ENCODE measurements at places on chromosomes 6 and 20.

GRCh38 chr6:56699066-56699654 is 56.5 kb upstream of the DST start:
- DNase-seq: no peak

DNA sequence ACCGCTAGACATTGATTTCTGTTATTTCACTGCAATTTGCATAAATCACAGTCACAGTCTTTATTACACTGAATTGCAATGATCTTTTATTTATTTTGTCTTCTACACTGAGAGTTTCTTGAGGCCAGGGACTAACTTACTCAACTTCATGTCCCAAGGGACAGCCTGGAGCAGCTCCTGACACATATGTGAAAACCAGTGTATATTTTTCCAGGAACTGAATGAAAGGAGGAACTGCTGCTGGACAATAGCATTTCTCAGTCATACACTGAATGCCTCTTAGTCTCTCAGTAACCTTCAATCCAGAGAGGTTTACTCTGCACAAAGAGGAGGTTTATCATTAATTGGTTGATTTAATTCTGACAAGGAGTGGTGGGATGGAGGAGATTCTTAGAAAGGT is 5.9 kb downstream of the F13A1 start:
- no peak for DNase-seq

GRCh38 chr6:108594640-108595039 is 33.9 kb downstream of the FOXO3 start:
- no peak for DNase-seq

DNA sequence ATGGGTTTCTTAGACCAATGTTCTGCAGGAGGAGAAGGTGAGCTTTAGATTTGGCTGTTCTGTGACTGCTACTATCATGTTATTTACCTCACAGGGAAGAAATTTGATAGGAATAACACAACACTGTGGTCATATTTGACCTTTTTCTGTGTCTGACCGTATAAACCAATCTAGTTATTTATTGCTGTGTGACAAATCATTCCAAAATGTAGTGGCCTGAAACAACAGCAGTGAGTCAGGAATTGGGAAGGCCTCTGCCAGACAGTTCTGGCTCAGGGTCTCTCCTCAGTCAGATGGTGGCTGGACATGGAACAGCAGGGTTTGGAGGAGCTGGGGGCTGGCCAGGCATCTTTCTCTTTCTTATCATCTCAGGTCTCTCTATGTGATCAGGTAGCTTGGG is 33.0 kb downstream of the RIPOR2 start:
- DNase-seq: no peak

GRCh38 chr6:118896339-118897136 is 2.6 kb downstream of the ASF1A start:
- DNase-seq: no peak

GRCh38 chr6:25447570-25447929 is 168.4 kb downstream of the CARMIL1 start:
- no peak for DNase-seq

GRCh38 chr6:154341336-154341735 is 15.3 kb downstream of the IPCEF1 start:
- no peak for DNase-seq

GRCh38 chr6:17429383-17430061 is 36.1 kb downstream of the CAP2 start:
- no peak for DNase-seq

DNA sequence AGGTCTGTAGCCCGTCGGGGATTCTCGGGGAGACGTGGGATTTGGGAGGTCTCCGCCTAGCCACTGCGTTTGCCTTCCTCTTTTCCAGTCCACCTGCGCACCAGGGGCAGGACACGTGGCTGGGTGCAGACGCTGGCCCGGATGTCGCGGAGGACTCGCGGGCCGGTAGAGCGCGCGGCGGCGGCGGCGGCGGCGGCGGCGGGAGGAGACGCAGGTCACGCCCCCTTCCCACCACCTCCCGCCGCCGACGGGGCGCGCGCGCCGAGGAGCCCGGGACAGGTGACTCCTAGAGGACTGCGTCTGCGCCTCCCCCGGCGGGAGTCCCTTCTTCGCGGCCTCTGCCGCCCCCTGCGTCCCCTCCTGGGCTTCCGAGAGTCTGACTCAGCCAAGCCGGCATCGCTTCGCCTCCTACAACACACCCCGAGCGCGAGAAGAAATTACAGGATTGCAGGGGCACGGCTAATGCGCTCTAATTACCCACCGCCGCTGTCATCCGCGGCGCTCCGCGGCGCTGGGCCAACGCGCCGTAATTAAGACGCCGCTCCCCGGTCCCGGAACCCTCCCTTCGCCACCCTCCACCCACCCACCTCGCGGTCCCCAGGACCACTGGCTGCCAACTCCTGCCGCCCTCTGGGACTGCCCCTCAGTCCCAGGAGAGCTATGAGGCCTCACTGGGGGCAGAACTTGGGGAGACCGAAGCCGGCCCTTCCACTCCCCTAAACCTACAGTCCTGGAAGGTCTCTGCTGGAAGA is 124.5 kb downstream of the MRPL14 start:
- peak; percentile 42 for DNase-seq

- DNase-seq: no peak
Observed at GRCh38 chr6:139640921-139641320, 266.5 kb upstream of the CITED2 start.

- no peak for DNase-seq
Observed at GRCh38 chr20:7971536-7972280, 31.4 kb upstream of the HAO1 start.

DNA sequence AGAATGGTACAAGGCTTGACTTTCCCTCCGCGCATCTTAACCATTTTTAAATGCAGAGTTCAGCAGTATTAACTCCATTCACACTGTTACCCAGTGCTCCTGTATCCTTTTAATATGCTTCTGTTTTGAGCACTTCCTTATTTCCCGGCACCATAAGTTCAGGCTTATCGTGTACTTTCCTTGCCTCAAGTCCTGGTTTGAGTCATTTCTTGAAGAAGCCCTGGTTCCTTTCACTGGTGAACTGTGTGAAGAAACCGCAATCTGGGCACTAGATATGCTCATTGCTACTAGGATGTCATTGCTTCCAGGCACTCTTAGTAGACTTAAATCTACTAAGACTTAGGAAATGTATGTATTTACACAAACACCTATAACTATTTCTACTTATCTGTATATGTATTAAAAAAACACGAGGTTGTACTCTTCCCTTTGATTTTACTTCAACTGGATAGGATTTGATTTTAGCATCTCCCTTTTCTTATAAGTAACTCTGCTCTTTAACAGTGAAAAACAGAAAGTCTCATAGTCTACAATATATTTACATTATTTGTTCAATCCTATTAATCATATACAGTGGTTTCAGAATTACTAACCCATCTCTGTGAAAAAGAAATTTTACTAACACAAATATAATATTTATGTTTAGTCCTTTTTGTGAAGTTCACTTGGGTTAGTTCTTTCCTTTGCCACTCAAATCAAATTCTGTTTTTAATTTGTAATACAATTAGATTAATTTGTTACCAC is 135.5 kb downstream of the CDKAL1 start:
- no peak for DNase-seq

DNA sequence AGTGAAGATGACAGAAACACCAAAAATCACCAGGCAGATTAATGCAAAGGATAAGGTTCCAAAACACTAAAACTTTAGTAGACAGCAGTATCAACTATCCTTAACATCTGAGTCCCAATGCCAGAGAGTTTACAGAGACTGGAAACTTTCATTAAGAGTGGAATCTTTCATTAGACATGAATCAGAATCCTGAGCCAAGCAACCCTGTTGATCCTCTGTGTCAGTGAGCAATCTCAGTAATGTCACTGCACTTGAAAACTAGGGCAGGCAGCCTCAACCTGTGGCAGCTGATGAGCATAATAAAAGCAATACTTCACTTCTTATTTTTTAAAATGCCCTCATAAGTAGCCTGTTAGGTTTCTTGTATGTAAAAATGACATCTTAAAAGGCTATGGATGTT is 252.8 kb upstream of the PLN start:
- no peak for DNase-seq

GRCh38 chr6:124443541-124443940 is 518.7 kb upstream of the RNF217 start:
- no peak for DNase-seq

DNA sequence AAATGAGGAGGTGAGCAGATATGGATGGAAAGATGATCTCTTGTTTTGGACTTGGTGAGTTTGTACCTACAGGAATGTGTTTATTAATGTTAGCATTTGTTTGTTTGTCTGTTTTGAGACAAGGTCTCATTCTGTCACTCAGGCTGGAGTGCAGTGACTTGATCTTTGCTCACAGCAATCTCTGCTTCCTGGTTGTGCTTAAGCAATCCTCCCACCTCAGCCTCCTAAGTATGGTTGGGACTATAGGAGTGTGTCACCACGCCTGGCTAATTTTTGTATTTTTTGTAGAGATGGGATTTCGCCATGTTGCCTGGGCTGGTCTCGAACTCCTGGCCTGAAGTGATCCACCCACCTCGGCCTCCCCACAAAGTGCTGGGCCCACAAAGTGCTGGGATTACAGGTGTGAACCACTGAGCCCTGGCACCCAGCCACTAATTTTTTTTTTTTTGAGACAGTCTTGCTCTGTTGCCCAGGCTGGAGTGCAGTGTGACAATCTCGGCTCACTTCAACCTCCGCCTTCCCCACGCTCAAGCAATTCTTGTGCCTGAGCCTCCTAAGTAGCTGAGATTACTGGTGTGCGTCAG is 7.1 kb downstream of the CASP8AP2 start:
- DNase-seq: no peak

DNA sequence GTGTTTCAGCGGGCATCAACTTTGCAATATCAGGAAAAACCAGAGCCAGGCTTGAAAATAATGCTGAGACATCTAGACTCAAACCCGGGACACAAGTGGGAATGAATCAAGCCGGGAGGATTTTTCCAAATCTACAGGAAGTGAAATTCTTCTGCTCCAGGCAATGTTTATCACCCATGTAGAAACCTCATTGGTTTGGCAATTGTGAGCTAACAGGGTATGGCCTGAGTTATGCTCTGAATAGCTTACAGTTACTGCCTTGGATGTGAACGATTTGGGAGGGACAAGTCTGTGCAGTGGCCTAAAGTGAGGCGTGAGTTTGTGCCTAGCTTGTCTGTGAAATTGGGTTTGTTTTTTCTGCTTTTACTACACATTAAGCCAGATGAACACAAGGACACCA is 87.4 kb downstream of the PCSK2 start:
- DNase-seq: no peak

GRCh38 chr20:10639737-10640556 is 33.9 kb downstream of the JAG1 start:
- no peak for DNase-seq

- no peak for DNase-seq
Observed at GRCh38 chr6:147510929-147511590, 2.6 kb downstream of the SAMD5 start.

- DNase-seq: no peak
Observed at GRCh38 chr20:4087923-4088322, 72.6 kb upstream of the RNF24 start.

DNA sequence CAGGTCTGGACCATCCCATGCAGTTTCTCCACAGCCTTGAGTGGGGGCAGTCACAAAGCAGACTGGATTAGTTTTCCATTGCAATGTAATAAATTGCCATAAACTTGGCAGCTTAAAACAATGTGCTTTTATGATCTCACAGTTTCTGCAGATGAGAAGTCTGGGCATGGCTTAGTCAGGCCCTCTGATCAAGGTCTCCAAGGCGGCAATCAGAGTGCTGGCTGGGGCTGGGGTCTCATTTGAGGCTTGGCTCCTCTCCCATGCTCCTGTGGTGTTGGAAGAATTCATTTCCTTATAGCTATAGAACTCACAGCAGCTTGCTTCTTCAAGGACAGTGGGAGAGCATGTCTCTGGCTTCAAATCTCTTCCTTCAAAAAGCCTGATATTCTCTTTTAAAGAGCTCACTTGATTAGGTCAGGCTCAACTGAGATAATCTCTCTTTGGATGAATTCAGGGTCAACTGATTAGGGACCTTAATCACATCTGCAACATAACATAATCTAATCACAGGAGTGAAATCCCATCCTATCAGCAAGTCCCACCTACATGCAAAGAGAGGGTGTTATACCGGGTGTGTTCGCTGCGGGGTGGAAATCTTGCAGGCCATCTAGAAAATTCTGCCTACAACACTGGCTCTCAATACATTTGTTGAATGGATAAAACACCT is 77.4 kb upstream of the SULF2 start:
- DNase-seq: no peak

GRCh38 chr6:26271668-26272024 is 93.4 kb upstream of the BTN3A2 start:
- no peak for DNase-seq

DNA sequence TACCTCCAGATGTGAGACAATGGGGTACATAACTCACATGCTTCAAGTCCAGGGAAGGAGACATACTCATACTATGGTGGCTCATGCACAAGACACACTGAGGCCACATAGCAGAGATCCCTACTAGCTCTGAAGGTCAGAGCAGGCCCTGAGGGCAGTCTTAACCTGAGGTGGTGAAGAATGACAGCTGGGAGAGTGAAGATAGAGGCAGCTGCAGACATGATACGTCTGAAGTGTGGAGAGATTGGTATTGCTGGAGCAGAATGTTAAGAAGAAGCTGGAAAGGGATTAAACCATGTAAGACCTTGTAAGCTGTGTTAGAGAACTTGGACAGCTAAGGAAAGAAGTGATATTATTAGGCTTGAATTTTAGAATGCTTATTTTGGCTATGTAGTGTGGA is 32.9 kb downstream of the PGM3 start:
- no peak for DNase-seq

DNA sequence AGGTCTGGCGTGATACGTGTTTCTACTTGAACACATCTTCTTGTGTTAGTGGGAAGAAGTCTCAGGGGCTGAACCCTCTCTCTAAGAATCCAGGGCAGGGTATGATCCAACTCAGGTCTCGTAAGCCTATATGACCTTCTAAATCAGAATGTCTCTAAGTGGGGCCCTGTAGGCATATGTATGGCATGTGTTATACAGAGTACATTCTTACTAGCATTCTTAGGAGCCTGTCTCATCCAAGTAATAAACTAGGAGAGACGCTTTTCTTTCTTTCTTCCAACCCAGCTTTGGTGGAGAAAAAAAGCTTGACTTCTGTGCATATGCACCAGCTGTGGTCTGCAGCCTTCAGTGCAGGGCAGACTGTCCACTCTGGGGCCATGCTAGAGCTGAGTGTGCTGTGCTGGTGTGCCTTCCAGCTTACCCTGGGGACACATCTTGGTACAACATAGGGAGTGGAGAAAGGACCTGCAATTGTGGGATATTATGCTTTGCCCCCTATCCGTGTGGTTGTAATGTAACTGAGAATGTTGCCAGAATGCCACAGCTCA is 47.3 kb downstream of the L3MBTL3 start:
- DNase-seq: no peak

- DNase-seq: no peak
Observed at GRCh38 chr6:55666606-55667225, 87.7 kb upstream of the HMGCLL1 start.

DNA sequence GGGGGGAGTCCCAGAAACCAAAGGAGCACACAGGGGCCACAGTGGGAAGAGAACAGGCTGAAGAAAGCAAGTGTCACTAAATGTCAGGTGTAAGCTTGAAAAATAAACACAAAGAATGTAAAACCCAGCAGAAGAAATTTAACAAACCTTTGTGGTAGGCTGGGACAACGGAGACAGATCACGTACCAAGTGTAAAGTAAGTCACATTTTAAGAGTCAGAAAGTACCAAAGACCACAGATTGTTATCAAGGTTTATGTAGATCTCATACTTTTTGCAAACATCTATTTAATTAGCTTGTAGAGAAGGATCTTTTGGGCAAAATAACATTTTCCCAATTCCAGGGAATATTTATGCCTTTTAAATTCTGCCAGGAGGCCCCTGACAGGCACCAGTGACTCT is 1.6 kb downstream of the CLIC5 start:
- DNase-seq: no peak

All from stimulated activated CD4-positive, alpha-beta T cell treated with anti-CD3 and anti-CD28 coated beads, TNF-alpha, amount 100 ng/mL, for 4 hours (primary cell).